Astrocyte (in vitro differentiated cells and primary cell): ENCODE measurements at places on chromosomes 11 and 22.

GRCh38 chr11:17401841-17402240 lies 13.4 kb upstream of the KCNJ11 start:
- DNase-seq = no peak

DNA sequence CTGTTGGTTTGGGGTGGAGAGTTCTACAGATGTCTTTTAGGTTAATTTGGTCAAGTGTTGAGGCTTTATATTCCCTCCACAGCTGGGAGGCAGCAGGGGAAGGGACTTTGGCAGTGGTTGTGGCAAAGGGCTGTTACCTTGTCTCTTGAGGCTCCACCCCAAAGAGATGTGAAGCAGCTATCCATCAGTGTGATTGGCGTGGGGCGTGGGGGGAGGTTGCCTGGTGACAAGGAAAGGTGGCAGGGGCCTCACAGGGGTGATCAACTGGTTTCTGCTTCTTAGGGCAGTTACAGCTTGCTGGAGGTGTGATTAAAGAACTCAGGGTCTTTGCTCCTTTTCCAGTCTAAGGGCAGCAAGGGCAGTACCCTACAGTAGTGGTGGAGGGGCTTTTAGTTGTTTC lies 59.3 kb downstream of the FANCF start:
- no peak for DNase-seq

GRCh38 chr22:37254867-37255233 lies 10.8 kb upstream of the RAC2 start:
- DNase-seq = peak; percentile 74

GRCh38 chr11:113591117-113591516 lies 115.0 kb downstream of the TMPRSS5 start:
- DNase-seq = no peak

GRCh38 chr11:14248580-14248981 lies 110.4 kb downstream of the RRAS2 start:
- DNase-seq = no peak

- peak; percentile 54 for DNase-seq
These were observed 931 bp downstream of the CADM1 start for GRCh38 chr11:115503083-115503885.

DNA sequence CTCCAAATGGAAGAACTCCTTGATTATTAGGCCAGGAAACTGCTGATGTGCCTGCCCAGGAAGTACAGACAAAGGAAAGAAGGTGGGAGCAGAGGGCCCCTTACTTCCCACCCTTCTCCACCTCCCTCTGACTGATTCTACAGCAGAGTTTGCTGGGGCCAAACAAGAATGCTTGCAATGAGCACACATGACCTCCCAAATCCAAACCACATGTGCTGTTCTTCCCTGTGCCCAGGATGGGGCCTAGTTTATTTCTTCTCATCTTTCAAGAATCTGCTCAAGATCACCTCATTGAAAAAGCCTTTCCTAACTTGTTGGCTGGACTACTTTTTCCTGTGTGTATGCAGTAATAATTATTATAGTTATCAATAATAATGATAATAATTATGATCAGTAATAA lies 286.1 kb downstream of the RAB38 start:
- no peak for DNase-seq

- DNase-seq = no peak
These were observed 6.7 kb downstream of the CHRM1 start for GRCh38 chr11:62914416-62914815.

GRCh38 chr22:28440592-28441390 lies 238.8 kb downstream of the TTC28 start:
- DNase-seq = peak; percentile 79

DNA sequence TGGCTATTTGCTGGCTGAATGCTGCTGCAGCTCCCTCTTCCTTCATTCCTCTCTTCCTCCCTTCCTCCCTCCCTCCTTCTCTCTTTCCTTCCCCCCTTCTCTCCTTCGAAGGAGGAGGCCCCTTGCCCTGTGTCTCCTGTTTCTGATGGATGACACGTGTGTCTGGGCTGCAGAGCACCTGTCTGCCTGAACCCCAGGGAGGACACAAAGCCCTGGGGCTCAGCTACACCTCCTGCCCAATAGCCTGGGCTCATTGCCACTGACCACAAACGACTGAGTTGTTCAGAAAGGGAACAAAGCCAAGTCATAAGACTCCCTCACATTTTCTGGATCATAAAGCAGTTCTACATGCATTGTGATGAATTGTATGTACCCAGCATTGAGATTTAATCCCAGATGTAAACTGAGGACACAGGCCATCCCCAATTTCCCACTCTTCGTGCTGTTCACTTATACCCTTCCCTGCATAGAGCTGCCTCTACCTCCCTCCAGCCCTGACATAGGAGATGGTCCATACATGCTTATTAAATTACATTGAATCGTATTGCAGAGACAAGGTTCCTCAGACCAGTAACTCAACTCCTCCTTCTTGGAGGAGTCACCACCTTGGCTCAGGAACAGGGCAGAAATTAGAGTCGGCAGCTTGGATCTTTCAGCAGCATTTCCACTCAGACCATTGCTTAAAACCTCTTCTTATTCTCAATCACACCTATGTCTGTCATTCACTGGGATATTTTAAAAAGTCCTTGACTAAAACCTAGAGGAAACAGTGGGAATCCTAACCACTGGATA lies 1.2 kb downstream of the CSRP3 start:
- DNase-seq = peak; percentile 79

DNA sequence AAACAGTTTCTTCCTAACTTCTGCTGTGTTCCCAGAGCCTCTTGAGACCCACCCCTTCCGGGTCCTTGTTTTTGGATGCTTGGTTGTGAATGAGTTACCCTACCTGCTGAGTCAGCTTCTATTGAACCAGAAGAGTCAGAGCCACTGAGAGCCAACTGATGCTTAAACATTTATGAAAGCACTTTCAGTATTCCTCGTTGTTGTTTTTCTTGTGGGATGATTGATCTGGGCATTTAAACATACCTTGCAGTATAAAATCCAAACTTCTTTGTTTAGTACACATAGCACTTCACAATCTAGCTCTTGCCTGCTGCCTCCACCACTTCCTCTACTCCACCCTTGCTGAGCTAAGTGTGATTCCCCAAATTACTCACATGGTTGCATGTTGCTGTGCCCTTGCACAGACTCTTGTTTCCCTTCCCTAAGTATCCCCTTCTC lies 5.5 kb downstream of the PRSS23 start:
- no peak for DNase-seq

- DNase-seq = no peak
These were observed 65.6 kb downstream of the IGLL1 start for GRCh38 chr22:23514322-23515038.

DNA sequence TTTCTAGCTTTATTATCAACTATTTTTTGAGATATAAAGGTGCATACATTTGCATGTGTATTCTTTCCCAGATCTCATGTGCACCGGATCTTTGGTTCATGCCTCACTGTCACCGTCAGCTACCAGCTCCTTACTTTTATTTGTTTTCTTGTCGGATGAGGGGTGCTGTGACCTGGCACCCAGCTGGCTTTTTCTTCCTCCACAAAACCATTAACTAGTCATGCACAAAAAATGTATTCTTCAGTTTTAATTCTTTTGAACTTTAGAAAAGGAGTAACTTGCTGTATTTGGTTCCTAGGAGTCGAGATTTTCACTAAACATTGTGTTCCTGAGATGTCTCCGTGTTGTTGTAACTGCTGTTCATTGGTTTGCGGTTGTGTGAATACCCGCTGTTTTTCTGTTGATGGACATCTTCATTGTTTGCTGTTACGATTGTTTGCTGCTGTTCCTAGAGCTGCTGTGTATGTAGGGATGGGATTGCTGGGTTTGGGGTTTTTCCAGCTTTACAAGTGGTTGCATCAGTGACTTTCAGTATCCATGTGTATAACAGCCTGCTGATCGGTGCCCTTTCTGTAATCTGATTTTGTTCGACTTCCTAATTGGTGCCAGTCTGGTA lies 39.4 kb downstream of the MOV10L1 start:
- peak; percentile 57 for DNase-seq

GRCh38 chr11:125532668-125533067 lies 36.6 kb upstream of the FEZ1 start:
- DNase-seq = no peak

GRCh38 chr11:63993993-63994392 lies 7.8 kb downstream of the OTUB1 start:
- DNase-seq = no peak

DNA sequence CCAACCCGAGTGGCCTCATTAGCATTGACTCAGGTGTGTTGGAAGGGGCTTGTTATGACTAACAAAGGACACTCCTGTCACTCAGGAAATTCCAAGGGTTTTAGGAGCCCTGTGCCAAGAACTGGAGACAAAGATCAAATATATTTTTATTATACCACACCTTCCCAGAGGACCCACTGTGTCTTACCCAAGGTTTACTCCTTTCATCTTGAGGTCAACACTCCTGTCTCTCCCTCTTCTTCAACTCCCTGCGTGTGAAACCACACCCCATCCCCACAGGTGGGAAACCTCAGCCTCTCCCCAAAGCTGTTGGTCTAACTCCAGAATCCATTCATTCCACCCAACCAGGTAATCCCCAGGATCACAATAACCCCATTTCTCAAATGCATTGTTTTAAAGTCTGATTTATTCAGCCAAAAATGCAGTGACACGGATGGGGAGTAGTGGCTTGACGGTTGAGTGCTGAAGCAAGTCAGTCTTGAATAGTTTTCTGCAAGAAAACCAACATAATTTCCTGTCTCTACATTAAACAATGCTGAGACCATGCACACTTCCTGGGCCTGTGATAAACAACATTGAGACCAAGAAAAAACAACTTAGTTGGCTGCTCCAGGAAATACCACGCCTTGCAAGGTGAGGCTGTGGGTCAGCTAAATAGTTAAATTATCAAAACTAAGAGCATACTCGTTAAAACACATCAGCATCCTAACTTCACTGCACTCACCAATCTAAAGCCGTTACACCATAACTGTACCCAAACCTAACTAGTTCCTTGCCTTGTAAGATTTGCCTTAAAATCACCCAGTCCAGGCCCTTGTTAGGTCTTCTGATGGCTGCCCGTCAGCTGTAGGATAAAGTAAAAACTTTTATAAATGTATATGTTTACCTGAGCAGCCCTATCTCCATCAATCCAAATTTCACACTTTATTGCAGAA lies 38.5 kb upstream of the SPON1 start:
- DNase-seq = no peak

DNA sequence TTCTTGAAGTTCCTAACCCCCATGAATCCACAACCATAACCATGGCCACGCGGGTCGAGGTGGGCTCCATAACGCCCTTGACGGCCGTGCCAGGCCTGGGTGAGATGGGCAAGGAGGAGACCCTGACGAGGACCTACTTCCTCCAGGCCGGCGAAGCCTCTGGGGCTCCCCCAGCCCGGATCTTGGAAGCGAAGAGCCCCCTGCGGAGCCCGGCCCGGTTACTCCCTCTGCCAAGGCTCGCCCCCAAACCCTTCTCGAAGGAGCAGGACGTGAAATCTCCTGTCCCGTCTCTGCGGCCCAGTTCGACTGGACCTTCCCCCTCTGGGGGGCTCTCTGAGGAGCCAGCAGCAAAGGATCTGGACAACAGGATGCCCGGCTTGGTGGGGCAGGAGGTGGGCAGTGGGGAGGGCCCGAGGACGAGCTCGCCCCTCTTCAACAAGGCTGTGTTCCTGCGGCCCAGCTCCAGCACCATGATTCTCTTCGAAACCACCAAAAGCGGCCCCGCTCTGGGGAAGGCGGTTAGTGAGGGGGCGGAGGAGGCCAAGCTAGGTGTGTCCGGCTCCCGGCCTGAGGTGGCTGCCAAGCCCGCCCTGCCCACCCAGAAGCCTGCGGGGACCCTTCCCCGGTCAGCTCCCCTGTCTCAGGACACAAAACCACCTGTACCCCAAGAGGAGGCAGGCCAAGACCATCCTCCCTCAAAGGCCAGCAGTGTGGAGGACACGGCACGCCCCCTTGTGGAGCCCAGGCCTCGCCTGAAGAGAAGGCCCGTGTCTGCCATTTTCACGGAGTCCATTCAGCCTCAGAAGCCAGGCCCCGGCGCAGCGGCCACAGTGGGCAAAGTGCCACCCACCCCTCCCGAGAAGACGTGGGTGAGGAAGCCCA lies 75.7 kb downstream of the KIAA1671 start:
- DNase-seq = no peak

GRCh38 chr11:118996926-118997626 lies 862 bp upstream of the CENATAC start:
- no peak for DNase-seq

GRCh38 chr11:128288368-128288767 lies 299.0 kb downstream of the ETS1 start:
- no peak for DNase-seq

DNA sequence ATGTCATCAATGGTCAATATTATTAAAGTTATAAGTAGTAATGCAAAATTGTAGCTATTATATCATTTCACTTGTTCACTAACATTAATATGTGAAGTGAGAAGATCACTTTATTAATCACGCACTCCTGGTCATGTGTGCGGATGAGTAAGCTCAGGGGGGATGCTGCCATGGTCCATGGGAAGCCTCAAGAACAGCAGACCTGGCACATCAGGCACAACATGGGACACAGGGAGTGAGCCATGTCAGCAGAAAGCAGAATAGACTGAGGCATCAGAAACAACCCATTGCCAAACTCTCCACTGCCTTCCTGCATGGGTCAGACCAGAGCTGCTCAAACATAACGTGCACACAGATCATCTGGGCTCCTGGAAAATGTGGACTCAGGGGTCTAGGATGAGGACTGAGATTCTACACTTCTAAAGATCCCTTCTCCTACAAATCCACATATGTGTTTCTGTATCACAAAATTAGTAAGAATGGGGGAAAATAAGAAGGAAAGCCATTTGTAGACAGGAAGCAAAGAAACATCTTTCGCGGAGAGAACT lies 63.8 kb upstream of the VPREB1 start:
- no peak for DNase-seq

DNA sequence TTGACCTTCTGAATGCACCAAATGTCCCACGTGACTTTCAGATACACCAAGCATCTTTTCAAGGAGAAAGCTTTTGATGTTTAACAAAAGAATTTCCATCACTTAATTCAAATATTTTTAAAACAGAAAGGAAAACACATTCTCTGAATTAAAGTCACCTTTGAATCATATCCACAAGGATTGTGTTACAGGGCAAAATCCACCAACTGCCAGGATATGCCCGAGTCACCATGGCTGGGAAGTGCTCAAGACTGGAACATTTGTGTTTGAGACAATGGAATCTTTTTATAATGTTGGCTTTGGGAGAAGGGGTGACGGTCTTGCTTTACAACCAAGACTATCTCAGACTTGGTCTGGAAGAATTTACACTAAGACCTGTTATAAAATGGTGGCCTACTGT lies 40.8 kb downstream of the BID start:
- no peak for DNase-seq

- DNase-seq = no peak
These were observed 101.4 kb downstream of the SYT9 start for GRCh38 chr11:7353100-7353499.
